Foreskin fibroblast (primary cell): ENCODE measurements at places on chromosomes 12 and 14.

- peak; percentile 67 for DNase-seq
Observed at GRCh38 chr12:92363295-92364146, 217.9 kb upstream of the BTG1 start.

- DNase-seq: peak; percentile 83
Observed at GRCh38 chr12:3076730-3077571, at the start of gene TSPAN9. TSPAN9 (plus strand) TSS chr12:3077379; CDS start chr12:3201194, 123,815 bp downstream.

GRCh38 chr12:49105504-49106084 is 5.1 kb downstream of the LMBR1L start:
- no peak for DNase-seq

DNA sequence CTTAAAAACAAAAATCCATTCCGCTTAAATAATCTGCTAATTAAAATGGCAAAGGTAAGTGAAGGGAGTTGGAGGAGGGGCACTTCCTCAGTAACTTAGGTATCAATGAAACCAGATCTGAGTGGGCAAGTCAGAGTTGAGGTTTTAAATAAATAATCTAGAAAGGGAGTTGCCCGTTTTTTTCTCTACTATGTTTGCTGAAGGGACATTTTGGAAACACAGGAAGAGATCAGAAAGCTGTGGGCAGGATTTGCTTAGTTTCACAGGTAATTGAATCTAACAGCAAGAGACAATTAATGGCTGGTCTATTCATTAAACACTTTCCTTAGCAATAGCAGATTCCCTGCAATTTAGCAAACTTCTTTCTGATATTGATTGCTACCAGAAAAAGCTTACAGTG is 186.0 kb upstream of the ABCD2 start:
- DNase-seq: no peak

DNA sequence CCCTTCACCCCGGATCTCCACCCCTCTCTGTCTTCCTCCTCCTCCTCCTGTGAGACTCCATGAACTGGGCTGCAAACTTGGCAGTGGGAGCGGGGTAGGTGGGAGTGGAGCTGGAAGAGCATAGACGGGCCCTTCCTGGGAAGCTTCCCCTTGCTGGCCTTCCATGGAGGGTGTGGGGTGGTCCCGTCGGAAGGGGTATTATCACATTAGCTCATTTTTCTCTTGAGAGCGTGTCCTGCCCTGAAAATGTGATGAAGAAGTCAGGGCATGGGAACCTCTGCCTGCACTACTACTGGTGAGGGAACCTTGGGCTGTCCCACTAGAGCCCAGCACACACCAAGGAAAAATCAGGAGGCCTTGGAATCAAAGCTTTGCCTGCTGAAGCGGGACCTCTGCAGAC is 66.5 kb downstream of the CACNA1C start:
- no peak for DNase-seq
